ENCODE measurements at places on chromosomes 3 and 15.

DNA sequence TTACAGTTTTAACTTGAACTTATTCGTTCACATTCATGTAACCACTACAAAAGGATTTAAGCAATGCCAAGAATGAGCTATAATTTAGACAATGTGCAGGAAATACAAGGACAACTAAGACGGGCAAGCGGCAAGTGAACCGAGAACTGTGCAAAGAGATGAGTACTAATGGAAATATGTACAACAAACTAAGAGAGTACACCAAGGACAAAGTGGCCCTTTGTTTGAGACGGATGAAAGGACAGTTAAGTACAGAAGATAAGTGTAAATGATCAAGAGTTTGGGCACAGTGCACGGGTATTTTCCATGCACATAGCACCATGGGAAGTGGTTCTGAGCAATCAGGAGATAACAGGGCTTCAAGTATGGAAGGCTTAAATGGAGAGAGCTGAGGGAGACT is 281.7 kb downstream of the ROBO2 start:
- peak; percentile 17 for DNase-seq

DNA sequence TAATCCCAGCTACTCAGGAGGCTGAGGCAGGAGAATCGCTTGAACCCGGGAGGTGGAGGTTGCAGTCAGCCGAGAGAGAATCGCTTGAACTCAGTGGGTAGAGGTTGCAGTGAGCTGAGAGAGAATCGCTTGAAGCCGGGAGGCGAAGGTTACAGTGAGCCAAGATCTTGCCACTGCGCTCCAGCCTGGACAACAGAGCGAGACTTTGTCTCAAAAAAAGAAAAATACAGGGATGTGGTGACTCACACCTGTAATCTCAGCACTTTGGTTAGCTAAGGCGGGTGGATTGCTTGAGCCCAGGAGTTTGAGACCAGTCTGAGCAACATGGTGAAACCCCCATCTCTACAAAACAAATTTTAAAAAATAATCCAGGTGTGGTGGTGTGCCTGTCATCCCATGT is 26.8 kb downstream of the UBE2E1 start:
- no peak for DNase-seq

DNA sequence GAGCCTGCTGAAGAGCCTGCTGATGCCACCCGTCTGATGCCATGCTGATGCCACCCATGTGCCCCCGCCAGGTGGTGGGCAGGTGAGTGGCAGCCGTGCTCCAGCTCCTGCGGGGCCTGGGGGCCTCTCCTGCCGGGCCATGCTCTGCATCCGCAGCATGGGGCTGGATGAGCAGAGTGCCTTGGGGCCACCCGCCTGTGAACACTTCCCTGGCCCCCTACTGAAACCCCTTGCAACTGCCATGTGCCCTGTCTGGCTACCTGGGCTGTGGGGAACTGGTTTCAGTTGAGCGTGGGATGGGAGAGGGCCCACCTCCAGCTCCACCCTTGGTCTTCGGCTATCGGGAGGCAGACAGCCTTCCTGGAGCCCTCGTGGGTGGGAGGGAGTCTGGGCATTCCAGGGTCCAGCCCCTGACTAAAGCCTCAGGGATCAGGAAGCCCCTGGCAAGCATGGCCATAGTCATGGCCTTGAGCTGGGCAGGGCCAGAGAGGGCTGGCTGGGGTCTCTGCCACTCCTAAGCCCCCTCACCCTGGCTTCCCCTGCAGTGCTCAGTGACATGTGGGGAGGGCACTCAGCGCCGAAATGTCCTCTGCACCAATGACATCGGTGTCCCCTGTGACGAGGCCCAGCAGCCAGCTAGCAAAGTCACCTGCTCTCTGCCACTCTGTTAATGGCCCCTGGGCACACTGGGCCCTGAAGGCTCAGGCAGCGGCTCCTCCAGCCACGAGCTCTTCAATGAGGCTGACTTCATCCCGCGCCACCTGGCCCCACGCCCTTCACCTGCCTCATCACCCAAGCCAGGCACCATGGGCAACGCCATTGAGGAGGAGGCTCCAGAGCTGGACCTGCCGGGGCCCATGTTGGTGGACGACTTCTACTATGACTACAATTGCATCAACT is 92.2 kb downstream of the TBC1D2B start:
- DNase-seq: no peak

DNA sequence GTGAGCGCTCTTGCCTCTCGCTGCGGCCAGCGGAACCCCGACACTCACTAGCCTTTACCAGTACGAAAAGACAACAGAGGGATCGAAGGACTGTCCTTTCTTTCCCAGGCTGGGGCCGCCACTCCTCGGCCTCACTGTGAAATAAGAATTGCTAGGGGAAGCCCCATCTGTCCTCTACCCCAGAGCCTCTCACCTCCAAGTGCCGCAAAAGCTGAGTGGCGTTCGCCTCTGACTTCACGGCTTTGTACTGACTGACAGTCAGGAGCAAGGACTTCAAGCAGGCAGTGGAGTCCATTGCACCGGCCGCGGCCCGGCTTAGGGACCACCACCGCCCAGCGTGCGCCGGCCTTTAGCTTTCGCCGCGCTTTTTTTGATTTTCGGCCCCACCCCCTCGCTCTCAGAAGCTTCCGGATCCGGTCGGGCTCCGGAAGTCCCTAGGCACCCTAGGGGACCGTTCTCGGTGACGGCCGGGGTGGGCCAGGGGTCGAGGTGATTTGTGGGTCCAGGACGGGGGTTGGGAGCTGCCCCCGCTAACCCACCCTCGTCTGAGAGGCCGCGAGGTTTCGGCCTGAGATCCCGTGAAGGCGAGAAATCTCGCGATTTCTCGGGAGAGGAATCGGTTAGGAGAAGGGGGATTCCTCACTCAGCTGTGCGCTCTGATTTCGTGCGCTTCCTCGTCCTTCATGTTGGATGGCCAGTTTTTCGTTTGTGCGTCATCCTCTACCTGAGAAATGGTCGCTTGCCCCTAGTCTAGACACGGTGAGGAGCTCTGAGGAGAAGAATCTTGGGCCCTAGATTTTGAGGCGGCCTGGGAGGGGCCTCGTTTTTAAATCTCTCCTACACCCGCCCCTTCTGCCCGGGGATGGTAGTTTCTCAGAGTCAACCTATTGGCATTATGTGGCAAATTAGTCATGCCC is at the start of the genes CIP2A and DZIP3:
TSS of gene CIP2A (minus strand) at position 358 of the 917 bp plus-strand sequence. CDS start at position 295, 63 bp downstream.
TSS of gene DZIP3 (plus strand) at position 642 of the 917 bp plus-strand sequence. CDS start 15,685 bp downstream, outside the sequence.
- DNase-seq: peak; percentile 98

DNA sequence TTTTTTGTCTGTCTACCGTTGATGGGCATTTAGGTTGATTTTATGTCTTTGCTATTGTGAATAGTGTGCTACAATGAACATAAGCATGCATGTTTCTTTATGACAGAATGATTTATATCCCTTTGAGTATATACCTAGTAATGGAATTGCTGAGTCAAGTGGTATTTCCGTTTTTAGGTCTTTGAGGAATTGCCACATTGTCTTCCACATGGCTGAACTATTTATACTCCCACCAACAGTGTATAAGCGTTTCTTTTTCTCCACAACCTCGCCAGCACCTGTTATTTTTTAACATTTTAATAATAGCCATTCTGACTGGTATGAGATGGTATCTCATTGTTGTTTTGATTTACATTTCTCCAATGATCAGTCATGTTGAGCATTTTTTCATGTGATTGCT is 89.6 kb upstream of the GALNT15 start:
- DNase-seq: peak; percentile 37

- no peak for DNase-seq
Measured at GRCh38 chr3:146653978-146654377, 48.8 kb upstream of the PLSCR5 start.

DNA sequence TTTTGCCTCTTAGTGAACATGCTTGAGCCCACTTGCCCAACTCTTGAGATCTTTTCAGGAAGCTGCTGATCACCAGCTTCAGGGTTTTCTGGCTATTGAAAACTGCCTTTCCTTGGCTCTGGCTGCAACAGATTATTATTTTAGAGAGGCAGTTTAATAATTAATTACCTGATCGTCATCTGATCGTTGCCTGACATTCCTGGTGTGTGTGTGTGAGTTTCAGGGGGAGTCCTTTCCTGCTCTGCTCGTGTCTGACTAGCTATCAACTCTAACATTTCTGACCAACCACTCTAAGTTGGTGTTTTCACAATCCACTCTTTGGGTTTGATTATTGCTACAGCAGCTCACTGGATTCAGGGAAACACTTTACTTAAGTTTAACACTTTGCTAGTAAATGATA is 84.3 kb upstream of the SPATA16 start:
- no peak for DNase-seq

- no peak for DNase-seq
Measured at GRCh38 chr3:110405830-110406585, 665.6 kb upstream of the NECTIN3 start.

DNA sequence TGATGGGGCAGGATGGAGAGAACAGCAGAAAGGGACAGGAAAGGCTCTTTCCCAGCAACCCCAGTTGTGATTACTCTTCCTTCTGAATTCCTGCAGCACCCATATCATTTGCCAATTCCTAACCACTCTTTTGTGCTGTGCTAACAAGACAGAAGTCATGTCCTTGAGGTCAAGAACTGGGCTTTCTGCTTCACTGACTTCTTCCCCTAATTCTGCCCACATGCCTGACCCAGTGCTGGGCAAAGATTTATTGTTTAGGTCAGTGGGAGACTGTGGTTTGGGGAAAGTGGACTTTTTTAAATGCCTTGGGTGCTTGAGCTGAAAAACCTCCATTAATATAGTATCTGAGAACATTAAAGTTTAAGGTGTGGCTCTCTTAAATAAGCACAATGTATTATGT is 4.2 kb upstream of the EFCAB12 start:
- peak; percentile 29 for DNase-seq

GRCh38 chr15:73941871-73942635 is 15.8 kb downstream of the LOXL1 start:
- DNase-seq: no peak

DNA sequence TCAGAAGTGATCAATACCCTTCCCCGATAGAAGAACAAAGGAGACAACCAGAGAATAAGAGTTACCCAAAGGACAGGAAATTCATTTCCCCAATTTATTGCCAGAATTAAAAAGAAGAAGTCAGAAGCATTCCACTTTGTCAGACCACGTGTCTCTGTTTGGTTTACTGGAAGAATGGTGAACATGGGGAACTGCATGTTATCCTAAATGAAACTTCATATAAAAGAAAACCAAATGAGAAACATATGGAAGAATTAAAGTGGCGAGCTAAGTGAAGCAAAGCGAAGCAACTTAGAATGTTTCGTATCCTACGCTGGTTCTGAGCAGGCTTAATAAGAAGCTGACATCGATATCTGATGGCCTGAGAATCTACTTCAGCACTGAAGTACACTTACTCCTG is 190.7 kb downstream of the MAGI1 start:
- no peak for DNase-seq

DNA sequence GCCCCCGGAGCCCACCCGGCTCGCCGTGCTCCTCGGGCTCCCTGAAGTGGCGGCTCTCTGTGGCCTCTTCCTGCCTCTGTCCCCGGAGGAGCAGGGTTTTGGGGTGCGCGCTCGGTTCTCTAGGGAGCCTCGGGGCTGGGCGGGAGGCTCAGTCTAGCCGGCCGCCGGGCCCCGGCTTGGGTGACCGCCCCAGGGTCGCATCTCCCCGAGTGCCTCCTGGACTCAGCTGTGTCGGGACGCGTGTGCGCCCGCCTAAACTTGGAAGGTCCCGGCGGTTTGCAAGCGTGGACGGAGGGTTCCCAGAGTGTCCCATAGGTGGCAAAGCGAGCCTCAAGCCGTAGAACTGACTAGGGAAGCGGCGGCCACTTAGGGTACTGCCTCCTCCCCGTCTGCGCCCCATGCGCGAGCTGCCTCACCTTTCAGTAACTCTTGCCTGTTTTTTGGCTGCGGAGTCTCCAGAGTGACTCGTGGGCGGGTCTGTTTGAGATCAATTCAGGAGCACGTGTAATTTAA is 601 bp downstream of the ACTL6A start:
- peak; percentile 84 for DNase-seq

DNA sequence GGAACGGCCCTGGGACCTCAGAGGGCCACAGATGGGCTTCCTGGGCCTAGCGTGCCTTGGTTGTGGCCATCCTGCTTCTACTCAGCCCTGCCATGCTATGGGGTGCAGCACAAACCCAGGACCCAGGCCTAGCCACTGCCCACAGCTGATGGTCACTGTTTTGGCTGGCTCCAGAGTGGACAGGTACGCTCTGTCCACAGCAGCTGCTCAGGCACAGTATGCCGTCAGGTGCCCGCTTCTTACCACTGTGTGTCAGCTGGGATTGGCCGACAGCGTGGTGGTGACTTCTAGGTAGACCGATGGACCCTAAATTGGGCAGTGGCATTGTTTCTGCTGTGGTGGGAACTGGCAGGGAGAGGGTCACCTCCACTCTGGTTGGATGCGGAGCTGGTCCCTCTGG is 47.3 kb downstream of the KLF13 start:
- no peak for DNase-seq

- DNase-seq: no peak
Measured at GRCh38 chr15:32041294-32041693, 11.0 kb downstream of the CHRNA7 start.

GRCh38 chr3:195751560-195751959 is 30.8 kb downstream of the MUC20 start:
- no peak for DNase-seq

DNA sequence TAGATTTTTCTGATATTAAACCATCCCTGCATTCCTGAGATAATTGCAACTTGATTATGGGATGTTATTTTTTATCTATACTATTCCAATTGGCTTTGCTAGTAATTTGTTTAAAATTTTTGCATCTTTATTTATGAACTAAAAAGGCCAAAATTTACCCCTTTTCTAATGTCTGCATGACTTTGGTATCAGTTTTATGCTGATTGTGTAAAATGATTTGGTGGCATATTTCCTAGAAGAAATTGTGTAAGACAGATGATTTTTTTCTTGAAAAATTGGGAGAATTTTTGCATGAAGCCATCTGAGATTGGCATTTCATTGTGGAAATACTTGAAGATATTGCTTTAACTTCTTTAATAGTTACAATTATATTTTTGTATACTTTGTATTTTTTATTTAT is 183.8 kb upstream of the TBL1XR1 start:
- no peak for DNase-seq

- DNase-seq: no peak
Measured at GRCh38 chr3:88000853-88001252, 58.0 kb downstream of the CGGBP1 start.

GRCh38 chr15:85704720-85705429 is 89.8 kb downstream of the KLHL25 start:
- no peak for DNase-seq

GRCh38 chr15:40985541-40986330 is 32.5 kb downstream of the CHAC1 start:
- DNase-seq: peak; percentile 20

GRCh38 chr3:65850261-65850660 is 188.5 kb downstream of the MAGI1 start:
- DNase-seq: no peak

- no peak for DNase-seq
Measured at GRCh38 chr15:60297047-60297446, 100.7 kb downstream of the ANXA2 start.

DNA sequence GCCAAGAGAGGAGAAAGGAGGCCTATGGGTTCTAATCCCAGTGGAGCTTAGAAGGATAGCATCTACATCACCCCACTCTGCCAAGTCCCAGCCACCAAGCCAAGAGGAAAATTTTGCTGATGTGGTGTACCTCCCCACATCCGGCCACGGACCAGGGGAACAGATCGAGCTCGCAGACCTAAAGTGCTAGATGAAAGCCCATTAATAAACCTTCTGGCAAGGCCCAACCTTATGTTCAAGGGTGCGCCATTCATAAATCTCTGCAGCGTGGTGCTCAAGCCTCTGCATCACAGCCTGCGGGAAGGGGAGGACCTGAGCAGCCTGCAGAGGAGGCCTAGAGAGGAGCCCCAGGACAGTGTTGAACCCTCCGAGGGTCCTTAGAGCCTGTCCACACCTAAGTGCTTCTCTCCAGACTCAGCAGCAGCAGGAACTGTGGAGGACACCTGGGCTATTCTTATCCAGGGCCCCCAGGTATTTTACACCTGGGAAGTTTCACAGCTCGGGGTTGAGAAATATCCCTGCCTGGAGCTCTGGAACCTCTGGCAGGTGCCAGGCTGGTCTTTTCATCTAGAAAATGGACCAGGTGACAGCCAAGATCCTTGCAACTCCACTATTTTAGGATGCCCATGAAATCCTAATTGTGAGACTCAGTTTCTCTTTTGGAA is 68.0 kb downstream of the MRPL46 start:
- DNase-seq: no peak

All from astrocyte of the hippocampus (primary cell).